ENCODE measurements at places on chromosomes 1 and 21.

- DNase-seq, result no peak
Measured at GRCh38 chr1:92956254-92957029, 4.8 kb downstream of the DIPK1A start.

- no peak for DNase-seq
Measured at GRCh38 chr1:20325844-20326420, 35.3 kb downstream of the VWA5B1 start.

GRCh38 chr1:100413035-100413434 lies 60.7 kb downstream of the CDC14A start:
- DNase-seq, result no peak

GRCh38 chr1:113388017-113388620 lies 2.2 kb upstream of the MAGI3 start:
- no peak for DNase-seq

- DNase-seq, result no peak
Measured at GRCh38 chr1:31505911-31506497, 70.3 kb upstream of the TINAGL1 start.

GRCh38 chr1:159274631-159275030 lies 27.5 kb upstream of the FCER1A start:
- no peak for DNase-seq

- DNase-seq, result no peak
Measured at GRCh38 chr1:80248886-80249285, 1242.4 kb upstream of the ADGRL4 start.

- DNase-seq, result no peak
Measured at GRCh38 chr1:93631626-93632365, 49.8 kb downstream of the BCAR3 start.

DNA sequence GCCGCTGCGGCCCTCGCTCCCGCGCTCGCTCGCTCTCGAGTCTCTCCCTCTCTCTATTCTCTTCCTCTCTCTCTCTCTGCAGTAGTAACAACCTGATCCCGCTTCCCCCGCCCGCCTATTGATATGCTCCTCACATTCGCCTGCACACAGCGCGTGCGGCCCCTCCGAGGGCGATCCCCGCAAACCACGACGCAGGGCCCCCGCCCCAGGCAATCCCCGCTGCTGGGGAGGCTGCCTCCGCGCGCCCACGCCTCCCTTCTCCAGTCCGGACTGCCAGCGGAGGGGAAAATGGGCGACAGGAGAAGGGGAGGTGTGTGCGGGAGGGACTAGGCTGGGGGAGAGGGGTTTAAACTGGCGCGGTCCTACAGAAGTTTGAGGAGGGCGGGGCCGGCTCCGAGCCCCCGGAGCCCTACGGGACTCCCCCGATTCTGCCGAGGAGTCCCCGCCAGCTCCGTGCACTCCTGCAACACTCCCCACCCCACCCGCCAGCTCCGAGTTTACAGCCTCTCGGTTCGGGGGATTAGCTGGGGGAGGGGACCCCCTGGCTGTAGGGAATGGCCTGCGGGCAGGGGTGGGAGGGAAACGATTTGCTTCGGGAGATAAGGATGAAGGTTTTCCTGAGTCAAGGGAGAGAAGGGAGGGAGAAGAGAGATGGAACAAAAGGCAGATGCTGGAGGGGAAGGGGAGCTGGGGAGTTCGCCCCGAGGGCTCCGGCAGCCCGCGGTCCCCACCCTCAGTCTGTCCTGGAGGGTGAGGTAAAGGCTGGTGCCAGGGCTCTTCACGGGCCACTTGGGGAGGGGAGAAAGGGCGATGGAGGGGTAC lies 66.6 kb downstream of the SYT2 start:
- DNase-seq, result peak; percentile 29

DNA sequence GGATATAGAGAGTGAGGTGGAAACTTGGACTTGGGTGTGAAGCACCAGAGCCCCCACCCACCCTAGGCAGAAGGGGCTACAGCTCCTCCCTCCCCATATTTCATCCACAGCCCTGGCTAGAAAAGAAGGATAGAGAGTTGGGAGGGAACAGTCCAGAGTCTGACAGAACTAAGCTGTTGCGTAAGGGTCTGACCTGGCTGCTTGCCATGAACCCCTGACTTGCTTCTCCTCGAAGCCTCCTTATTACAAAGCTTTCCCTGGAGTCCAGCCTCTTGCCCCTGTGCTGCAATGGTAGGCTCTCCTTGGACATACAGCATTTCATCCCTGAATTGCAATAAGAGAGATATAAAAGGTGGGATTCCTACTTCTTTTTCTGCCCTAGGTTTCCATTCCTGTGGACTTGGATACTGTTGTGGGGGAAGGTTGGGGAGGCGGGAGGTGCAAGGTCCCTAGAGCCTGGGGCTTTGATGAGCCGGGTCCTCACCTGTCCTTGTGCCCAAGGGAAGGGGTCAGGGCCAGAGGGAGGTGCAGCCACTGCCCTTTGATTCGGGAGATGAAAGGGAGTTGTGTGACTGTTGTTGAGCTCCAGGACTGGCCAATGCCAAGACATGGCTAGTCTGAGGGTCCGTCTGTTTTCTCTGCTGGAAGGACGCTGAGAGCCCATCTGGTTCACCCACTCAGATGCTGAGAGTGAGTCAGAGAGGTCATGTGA lies 2.7 kb downstream of the RHBG start:
- DNase-seq, result no peak

DNA sequence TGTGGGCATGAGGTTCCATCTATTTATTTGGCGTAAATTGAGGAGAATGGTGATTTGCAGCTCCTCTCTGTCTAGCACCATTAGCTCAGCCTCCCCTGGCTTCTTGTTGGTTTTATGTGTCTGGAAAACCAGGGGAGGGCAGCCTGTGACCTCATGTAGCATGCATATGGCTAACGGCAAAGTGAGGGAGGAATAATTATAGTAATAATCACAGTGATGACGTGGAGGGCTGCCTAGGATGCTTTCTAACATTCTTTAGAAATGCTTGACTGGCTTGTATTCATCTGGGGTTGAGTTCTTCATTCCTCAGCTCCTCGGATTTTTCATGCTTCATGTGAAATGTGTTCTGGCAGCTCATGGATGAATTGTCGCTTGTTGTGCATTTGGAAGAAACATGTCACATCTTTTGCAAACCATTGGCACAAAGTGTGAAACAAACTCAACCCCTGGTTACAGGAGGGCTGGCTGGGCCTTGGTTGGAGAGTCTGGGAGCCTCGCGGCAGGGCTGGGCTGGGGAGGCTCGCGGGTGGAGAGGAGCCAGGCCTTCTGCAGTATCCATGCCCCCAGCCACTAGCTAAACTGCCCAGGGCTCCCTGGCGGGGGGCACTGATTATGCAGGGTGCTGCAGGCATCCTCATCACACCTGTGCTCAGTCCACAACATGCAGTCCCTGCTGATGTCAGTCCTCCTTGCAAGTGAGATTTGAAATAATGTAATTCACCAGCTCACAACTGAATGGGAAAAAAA lies 149.6 kb downstream of the DISC1 start:
- no peak for DNase-seq

GRCh38 chr1:219330669-219331068 lies 157.0 kb downstream of the LYPLAL1 start:
- DNase-seq, result no peak

DNA sequence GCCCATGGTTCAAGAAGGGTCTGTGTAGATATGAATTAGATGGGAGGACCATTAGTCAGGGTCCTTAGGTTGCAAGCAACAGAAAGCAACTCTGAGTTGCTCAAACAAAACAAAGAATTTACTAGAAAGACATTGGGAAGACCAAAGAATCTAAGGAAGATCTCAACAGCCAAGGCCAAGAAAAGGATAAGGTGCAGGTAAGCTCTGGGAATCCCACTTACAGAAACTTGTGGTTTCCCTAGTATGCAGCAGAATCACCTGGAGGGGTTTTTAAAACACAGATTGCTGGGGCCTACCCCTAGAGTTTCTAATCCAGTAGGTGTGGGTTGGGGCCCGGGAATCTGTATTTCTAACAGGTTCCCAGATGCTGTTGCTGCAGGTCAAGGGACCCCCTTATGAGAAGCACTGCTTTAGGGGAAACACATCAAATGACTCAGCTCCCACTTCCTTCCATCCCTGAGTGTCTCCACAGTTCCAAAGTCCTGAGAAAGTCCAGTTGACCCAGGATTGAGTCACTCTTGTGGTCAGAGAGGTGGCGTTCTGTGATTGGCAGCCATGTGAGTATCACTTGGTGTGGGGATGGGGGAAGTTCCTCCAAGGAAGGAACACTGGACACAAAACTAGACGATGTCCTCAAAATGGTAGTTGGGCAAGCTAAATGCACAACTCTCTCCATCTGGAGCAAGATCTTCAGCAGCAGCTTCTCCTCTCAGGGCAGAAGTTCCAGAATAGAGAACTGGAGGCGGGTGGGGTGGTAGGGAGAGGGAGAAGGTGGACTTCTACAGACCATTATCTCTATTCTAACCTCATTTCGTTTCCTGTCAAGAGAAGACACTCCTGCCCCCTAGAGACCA lies 24.2 kb upstream of the EYA3 start:
- no peak for DNase-seq

DNA sequence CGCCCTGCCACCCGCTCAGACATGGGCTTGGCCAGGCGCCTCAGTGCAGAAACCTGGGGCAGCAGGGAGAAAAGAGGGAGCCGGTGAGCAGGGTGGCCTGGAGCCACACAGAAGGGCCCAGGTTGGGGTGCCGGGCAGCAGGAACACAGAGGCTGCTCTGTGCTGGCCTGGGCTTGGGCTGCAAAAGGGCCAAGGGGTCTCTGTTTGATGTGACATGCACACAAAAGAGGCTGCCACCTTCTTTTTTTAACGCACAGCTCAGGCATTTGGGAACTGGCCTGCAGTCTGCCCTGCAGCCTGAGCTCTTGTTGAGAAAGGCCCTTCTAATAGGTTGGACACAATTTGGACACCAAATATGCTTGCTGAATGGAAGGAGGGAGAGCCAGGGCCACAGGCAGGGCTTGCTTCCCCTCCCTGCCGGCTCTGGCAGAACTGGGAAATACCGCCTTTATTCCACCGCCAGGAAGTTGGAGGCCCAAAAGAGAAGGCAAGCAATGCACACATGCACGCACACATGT lies 32.4 kb downstream of the KIF21B start:
- DNase-seq, result no peak

GRCh38 chr1:81670286-81670685 lies 130.4 kb upstream of the ADGRL2 start:
- no peak for DNase-seq

- no peak for DNase-seq
Measured at GRCh38 chr1:28197682-28198415, 21.4 kb upstream of the PTAFR start.

GRCh38 chr1:33334081-33334552 lies 13.2 kb upstream of the A3GALT2 start:
- no peak for DNase-seq

- no peak for DNase-seq
Measured at GRCh38 chr1:168081373-168082007, 55.2 kb downstream of the GPR161 start.

- DNase-seq, result no peak
Measured at GRCh38 chr1:218591966-218592365, 246.8 kb downstream of the TGFB2 start.

- DNase-seq, result no peak
Measured at GRCh38 chr1:11528611-11529261, 49.8 kb downstream of the DISP3 start.

GRCh38 chr1:47774986-47775834 lies 222.0 kb downstream of the TRABD2B start:
- DNase-seq, result no peak

DNA sequence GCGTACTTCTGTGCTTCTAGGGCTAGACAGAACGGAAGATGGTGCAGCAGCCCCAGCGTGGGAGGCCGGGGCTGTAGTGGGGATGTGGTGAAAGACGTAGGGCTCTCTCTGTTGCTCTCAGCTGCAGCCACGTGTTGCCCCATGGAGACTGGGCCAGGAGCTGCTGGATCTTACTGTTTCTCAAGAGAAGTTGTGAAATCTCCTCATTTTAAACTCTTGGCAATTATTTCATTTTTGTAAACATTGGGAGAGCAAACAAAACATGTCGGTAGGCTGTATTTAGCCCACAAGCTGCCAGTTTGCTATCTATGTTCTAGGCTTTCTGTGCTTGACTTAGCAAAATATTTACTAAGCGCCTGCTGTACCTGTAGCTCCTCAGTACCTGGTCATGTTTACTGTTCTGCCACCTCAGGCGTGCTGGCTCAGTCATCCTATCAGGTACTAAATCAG lies 15.9 kb upstream of the ELOA start:
- no peak for DNase-seq

GRCh38 chr1:38997034-38997900 lies 6.2 kb downstream of the AKIRIN1 start:
- no peak for DNase-seq

DNA sequence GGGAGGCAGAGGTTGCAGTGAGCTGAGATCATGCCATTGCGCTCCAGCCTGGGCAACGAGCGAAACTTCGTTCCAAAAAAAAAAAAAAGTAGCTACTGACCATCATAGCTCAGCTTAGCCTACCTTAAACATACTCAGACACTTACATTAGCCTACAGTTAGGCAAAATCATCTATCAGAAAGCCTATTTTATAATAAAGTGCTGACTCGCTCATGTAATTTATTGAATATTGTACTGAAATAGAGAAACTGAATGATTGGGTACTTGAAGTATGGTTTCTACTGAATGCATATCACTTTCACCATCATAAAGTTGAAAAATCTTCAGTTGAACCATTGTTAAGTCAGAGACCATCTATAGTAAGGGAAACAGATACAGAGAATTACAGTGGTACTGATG lies 93.9 kb upstream of the BMP8A start:
- DNase-seq, result no peak

DNA sequence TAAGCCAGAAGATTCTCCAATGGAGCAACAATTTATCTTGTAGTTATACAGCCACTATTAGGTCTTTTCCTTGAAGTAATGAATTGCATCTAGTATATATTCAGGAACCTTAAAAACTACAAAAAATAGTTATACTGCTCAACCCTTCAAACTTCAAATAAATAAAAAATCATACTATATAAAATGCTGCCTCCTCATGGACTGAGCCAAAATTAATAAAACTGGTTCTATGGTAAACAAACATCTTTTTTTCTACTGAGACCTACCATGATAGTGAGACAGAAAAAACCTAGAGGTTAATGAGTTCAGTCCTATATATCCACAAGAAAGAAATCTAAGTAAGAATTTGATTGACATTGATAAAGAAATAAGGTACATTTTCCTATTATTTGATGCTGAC lies 67.7 kb downstream of the GPATCH2 start:
- DNase-seq, result no peak

- no peak for DNase-seq
Measured at GRCh38 chr1:69791311-69791710, 223.6 kb downstream of the LRRC7 start.

DNA sequence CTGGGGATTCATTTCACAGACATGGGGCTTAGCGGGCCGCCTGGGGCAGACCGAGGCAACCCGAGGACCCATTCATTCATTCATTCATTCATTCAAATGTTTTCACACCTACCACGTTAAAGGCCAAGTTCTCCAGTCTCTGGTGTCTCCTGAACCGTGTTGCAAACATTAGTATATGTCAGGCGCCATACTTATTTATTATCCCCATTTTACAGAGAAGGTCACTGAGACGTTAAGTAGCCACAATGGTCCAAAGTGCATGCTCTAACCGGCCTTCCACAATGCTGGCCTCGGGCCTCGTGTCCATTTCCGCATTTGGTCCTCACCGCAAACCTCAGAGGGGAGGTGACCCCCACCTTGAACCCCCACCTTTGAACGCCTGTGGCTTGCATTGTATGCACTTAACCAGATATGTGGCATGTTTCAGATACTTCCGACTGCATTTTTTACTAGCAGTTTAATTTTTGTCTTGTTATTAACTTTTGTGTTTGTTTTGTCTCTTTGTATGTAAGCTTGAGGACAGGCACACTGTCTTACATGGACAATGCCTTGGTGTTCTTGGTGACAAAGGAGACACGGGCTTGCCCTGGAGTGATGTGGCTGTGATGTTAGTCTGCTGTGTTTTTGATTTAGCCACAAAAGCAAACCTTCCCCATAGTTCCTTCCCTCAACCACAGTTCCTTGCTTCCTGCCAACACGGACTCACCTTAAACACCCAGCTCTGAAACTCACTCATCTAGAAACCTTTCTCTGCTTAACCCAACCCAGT lies 1.2 kb upstream of the IFFO2 start:
- no peak for DNase-seq
